ENCODE measurements at places on chromosomes 4 and X. TPM values are rescaled to one million over a fixed set of nuclear protein-coding genes. Genes with fewer than 3 reads are reported as not detected.

Gene LEF1
- total RNA-seq: not detected

Gene HPGDS
- not detected for total RNA-seq

Gene GC
- total RNA-seq: not detected

Gene TBC1D9
- total RNA-seq: 7.3 TPM

Gene NAA11
- total RNA-seq: not detected

Gene CYBB
- 0.05 TPM for total RNA-seq

Gene TRPC3
- not detected for total RNA-seq

Gene CNGA2
- total RNA-seq: not detected

Gene FNIP2
- 5.0 TPM for total RNA-seq

Gene ERCC6L
- 13.4 TPM for total RNA-seq

Gene SH3D19
- total RNA-seq: 28.2 TPM

Gene MUC7
- not detected for total RNA-seq

Gene IGSF1
- 0.24 TPM for total RNA-seq

Gene UGT2B11
- not detected for total RNA-seq

Gene KIF4A
- 28.9 TPM for total RNA-seq

Gene FRMPD3
- total RNA-seq: 0.17 TPM

Gene NPY1R
- total RNA-seq: 0.08 TPM

Gene ADAM29
- not detected for total RNA-seq

Gene CPLX1
- 0.57 TPM for total RNA-seq

Gene CLGN
- total RNA-seq: 5.0 TPM

Gene IQCM
- not detected for total RNA-seq

Gene NSD2
- total RNA-seq: 42.6 TPM

Gene GYPE
- total RNA-seq: not detected

Gene C4orf36
- 1.0 TPM for total RNA-seq

Gene HHIP
- total RNA-seq: 0.47 TPM

Gene FOXR2
- total RNA-seq: not detected

Gene CCDC160
- total RNA-seq: not detected
